ENCODE measurements at places on chromosomes 12 and 14.

DNA sequence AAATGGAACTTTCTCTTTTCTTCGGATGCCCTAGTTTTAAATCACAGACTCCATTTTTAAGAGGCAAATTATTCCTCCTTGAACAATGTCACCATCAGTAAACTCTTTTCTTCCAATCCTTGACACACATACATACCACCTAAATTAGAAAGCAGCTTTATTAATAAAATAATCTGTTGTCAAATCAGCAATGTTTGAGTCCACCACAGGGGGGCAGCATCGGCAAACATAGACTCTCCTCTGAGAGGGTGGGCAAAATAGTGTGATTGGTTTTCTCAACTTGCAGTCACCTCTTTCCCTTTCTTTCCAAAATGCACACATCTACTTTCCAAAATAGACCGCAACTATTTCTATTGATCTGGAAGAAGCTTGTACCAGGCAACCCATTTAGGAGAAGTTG, 438.4 kb upstream of the OR4E1 start:
- DNase-seq, result no peak
- H3K4me1 ChIP-seq, result no peaks in the 10 kb centered on the region
- no peaks in the 10 kb centered on the region for H3K36me3 ChIP-seq
- peak overlapping the region; percentile 80 for H3K27ac ChIP-seq
- peak overlapping the region; percentile 73 for H3K4me3 ChIP-seq

DNA sequence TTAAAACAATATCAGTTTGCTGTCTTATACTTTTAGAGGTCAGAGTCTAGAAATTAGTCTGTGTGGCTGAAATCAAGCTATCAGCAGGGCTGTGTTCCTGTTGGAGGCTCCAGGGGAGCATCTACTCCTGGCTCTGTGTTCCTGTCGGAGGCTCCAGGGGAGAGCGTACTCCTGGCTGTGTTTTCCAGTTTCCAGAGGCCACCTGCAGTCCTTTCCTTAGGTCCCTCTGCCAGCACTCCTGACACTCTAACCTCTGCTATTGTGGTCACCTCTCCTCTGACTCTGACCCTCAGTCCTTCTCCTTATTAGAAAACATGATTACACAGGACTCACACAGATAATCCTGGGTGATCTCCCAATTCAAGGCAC, 1140.7 kb upstream of the TMEM132C start:
- peaks cover 5% of the 10 kb centered on the region for H3K27me3 ChIP-seq
- no peak overlapping the region for H3K27ac ChIP-seq
- no peak overlapping the region for H3K4me3 ChIP-seq
- H3K4me1 ChIP-seq, result peaks cover 9% of the 10 kb centered on the region
- no peaks in the 10 kb centered on the region for H3K36me3 ChIP-seq

DNA sequence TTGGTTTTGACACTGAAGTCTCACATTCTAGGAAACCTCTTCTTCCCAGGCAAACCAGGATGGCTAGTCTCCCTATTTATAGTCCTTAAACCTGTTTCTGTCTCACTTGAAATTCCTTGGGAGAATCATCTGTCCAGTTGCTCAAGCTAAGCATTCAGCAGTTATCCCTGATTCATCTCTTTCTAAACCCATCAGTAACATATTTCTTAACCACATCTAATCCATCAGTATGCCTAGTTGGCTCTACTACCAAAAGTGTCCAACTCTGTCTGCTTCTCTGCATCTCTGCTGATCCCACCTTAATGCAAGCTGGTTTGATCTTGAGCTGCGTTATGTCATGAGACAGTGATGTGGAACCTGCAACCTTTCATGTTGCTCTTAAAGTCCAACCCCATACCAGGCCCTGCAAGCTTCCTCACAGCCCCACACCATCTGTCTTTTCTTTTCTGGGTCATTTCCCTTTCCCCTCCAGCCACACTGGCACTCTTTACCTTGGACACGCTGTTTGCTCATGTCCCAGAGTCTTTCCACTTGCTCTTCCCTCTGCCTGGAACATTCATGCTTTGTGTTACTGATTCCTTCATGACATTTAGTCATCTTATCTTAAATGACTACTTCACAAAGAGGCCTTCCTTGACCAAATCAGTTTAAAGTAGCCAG, 380.8 kb upstream of the RGS6 start:
- no peak overlapping the region for H3K4me3 ChIP-seq
- H3K36me3 ChIP-seq, result peaks cover 3% of the 10 kb centered on the region
- no peak overlapping the region for H3K27ac ChIP-seq
- H3K4me1 ChIP-seq, result peaks cover 47% of the 10 kb centered on the region

DNA sequence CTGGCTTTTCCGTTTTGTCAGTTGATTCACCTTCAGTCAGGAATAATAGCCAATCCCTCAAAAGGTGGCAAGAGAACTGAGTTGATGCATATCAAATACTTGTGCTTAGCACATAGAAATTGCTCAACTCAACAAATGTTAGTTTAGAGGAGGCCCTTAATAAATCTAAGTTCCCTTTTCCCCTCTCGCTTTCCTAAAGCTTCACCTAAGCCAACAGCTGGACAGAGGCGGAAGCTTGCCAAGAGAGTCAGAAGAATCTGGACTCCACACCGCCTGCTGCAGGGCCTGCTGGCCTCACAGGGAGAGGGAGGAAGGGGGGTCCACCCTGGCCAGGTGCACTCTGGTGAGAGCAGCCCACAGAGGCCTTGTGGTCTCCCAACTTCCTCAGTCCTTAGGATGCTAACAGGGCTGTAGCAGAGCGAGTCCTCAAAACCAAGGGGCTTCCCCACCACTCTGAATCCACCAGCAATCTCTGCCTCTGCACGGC, 213.1 kb downstream of the CHST11 start:
- H3K27me3 ChIP-seq, result no peaks in the 10 kb centered on the region
- peak; percentile 45 for DNase-seq
- peak overlapping the region; percentile 2 for H3K4me3 ChIP-seq
- H3K36me3 ChIP-seq, result peaks cover 4% of the 10 kb centered on the region
- peaks cover 57% of the 10 kb centered on the region for H3K4me1 ChIP-seq

DNA sequence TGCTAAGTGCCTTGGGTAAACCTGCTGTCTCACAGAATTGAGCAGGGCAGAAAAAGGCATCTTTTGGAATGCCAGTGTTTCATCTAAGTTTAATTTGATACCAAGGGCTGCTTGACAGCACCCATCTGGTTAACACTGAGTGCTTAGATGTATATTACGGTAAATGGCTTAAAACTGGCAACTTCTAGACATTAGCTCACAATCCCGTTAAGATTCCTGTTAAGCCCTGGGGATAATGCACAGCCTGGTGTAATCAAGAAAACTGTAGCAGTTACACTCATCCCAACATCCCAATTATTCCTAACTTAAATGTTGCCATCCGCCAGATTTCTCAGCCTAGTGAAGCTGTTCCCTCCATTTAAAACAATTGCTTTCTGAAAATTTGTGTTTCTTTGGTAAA, 29.9 kb downstream of the PPFIBP1 start:
- H3K36me3 ChIP-seq, result no peaks in the 10 kb centered on the region
- H3K4me3 ChIP-seq, result no peak overlapping the region
- no peak overlapping the region for H3K27ac ChIP-seq
- peaks cover 31% of the 10 kb centered on the region for H3K4me1 ChIP-seq

DNA sequence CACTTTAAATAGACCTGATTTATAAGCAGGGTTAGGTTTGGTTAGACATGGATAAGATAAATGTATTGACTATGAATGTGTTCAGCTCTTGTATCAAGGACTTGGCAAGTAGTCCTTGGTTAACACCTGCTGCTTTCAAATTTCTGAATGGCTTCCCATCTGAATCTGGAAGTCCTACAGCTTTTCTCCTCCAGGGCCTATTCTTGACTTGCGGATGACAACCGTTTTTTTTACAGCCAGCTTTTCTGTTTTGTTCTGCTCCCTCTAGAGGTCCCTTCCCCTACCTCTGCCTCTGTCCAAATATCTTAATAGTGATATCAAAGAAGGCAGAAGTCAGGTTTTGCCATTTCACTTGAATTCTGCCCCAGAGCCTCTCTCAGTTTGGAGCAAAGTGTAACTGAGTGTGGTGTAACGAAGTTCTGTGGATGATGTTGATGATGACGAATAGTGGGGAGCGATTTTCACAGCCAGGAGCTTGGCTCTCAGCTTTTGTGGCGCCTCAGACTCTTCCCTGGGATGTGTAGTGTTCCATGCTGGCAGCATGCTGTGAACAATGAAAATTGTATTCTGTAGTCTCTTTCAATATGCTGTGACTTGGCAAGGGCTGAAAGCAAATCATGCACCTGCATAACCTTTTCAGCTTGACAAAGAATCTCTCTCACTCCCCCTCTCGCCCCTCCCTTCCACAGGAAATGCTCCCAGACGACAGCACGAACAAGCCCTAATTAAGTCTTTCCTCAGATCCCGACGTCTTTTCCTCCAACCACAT, 5.0 kb upstream of the SLC4A8 start:
- no peaks in the 10 kb centered on the region for H3K27me3 ChIP-seq
- peaks cover 10% of the 10 kb centered on the region for H3K4me1 ChIP-seq
- no peaks in the 10 kb centered on the region for H3K36me3 ChIP-seq
- H3K27ac ChIP-seq, result no peak overlapping the region
- no peak for DNase-seq
- H3K4me3 ChIP-seq, result no peak overlapping the region

DNA sequence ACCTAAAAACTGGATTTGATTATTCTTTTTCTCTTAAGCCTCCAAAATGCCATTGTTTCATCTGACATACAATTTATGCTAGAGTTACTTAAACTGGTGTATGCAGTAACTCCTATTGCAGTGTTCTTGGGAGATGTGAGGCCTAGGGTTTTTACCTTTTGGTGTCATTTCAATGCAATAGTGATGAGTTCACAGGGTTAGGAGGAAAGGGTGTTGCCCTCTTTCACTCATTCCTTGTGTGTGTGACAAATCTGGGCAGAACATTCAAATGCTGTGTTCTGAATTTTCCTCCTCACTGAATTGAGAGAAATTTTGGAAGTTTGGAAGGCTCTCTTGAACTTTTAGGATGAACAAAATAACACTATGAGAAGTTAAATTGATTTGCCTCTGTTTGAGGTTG, 69.9 kb downstream of the IGF1 start:
- H3K4me1 ChIP-seq, result peaks cover 8% of the 10 kb centered on the region
- peaks cover 36% of the 10 kb centered on the region for H3K27me3 ChIP-seq
- no peak overlapping the region for H3K27ac ChIP-seq
- no peaks in the 10 kb centered on the region for H3K36me3 ChIP-seq
- DNase-seq, result no peak

DNA sequence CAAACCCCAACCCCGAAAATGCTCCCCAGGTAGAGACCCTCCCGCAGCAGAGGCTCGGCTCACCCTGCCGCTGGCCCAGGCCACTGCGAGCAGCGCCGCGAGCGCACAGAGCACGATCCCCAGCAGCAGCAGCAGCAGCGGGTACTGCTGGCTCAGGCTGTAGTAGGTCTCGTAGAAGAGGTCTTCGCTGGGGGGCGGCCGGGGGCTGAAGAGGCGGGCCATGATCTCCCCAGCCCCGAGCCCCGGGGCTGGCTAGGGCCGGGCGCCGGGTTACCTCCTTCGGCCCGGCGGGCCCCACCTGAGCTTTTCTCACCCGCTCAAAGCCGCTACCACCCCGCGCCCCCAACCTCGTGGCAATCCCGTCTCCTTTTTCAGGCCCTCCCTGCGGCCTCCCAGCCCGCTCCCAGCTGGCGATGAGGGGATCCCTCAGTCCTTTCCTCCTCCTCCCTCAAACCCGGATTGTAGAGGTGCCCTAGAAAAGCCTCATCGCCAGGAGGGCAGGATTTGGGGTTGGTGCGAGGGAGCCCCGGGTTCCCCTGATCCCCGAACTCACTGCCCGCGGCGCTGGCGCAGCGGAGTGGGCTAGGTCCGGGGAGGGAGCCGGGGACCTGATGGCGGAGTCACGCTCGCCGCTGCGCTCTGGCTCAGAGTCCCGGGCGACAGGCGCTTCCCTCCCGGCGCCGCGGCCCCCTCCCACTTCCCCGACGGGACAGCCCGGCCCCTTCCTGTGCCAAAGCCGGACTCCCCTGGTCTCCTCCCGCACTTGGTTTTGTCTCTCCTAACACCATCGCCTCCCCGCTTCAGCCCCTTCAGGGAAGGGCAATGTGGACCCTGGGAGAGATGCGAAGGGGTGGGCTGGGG, at the start of gene ADCY4:
ADCY4 (minus strand) TSS at position 641 of the 861 bp plus-strand sequence; CDS start at position 222, 419 bp downstream.
- peaks cover 49% of the 10 kb centered on the region for H3K27me3 ChIP-seq
- H3K36me3 ChIP-seq, result peaks cover 4% of the 10 kb centered on the region
- H3K27ac ChIP-seq, result no peak within 1 kb of the TSS
- H3K4me3 ChIP-seq, result peak within 1 kb of the TSS; percentile 50
- no peak for DNase-seq
- peaks cover 34% of the 10 kb centered on the region for H3K4me1 ChIP-seq

GRCh38 chr12:118603610-118604361, 227.4 kb downstream of the SUDS3 start:
- no peak overlapping the region for H3K27ac ChIP-seq
- H3K4me1 ChIP-seq, result no peaks in the 10 kb centered on the region
- no peak overlapping the region for H3K4me3 ChIP-seq
- no peak for DNase-seq

GRCh38 chr12:104689635-104690034, 232.9 kb downstream of the CHST11 start:
- H3K4me3 ChIP-seq, result no peak overlapping the region
- DNase-seq, result no peak
- H3K4me1 ChIP-seq, result peaks cover 46% of the 10 kb centered on the region
- H3K36me3 ChIP-seq, result peaks cover 24% of the 10 kb centered on the region

DNA sequence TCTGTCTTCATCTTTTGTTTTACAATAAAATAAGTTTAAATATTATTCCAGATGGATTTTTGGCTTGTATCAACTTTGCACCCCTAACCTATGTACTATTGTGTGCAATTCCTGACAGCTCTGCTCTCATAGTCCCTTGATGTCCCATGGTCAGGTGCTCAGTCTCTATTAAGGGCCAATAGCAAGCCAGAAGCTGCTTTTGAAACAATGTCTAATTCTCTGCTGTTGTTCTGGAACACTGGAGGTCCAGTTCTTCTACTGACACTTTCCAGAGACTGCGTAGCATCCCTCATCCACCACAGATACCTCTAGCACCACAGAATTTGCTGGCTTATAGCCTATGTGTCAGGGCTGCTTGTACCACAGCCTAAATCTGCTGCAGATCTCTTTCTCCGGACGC, 74.6 kb downstream of the BRMS1L start:
- no peaks in the 10 kb centered on the region for H3K4me1 ChIP-seq
- H3K4me3 ChIP-seq, result no peak overlapping the region
- H3K27ac ChIP-seq, result no peak overlapping the region

- peaks cover 4% of the 10 kb centered on the region for H3K27me3 ChIP-seq
- no peaks in the 10 kb centered on the region for H3K36me3 ChIP-seq
- peaks cover 19% of the 10 kb centered on the region for H3K4me1 ChIP-seq
- peak; percentile 38 for DNase-seq
Measured at GRCh38 chr12:57127101-57127725, 1.1 kb upstream of the LRP1 start.

- no peaks in the 10 kb centered on the region for H3K27me3 ChIP-seq
- H3K36me3 ChIP-seq, result no peaks in the 10 kb centered on the region
- DNase-seq, result no peak
- no peak overlapping the region for H3K27ac ChIP-seq
Measured at GRCh38 chr12:79560225-79560889, 130.4 kb downstream of the PAWR start.

- peaks cover 11% of the 10 kb centered on the region for H3K36me3 ChIP-seq
- peaks cover 29% of the 10 kb centered on the region for H3K4me1 ChIP-seq
- H3K4me3 ChIP-seq, result no peak overlapping the region
Measured at GRCh38 chr14:50218501-50218900, 12.9 kb downstream of the SOS2 start.

Data from activated naive CD8-positive, alpha-beta T cell treated with anti-CD3 and anti-CD28 coated beads for 36 hours (primary cell).